ENCODE measurements at places on chromosomes 6 and 20.
A peak's percentile ranks its signal among the peaks of the same experiment; 100 is the strongest.

DNA sequence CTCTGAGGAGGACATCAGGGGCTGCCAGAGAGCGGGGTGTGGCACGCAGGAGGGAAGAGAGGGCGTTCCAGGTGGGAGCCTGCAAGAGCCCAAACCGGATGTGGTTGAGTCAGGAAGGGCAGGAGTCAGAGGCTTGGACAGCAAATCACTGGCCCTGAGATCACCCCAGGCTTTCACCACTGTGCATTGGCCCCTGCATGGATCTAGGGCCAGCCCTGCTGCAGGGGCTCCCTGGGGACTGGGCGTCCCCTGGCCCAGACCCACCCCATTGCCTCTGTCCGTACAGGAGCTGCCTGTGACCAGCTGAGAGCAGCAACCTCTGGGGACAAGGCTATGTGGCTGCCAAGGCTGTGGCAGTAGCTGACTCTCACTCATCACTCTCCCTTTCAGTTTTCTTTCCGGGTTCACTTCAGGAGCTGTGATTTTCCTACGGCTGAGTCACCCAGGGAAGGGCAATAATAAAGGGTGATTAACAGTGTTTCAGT lies 33.9 kb downstream of the KCNK17 start:
- no peak for DNase-seq

GRCh38 chr20:47468290-47469050 lies 33.2 kb upstream of the NCOA3 start:
- DNase-seq: no peak

DNA sequence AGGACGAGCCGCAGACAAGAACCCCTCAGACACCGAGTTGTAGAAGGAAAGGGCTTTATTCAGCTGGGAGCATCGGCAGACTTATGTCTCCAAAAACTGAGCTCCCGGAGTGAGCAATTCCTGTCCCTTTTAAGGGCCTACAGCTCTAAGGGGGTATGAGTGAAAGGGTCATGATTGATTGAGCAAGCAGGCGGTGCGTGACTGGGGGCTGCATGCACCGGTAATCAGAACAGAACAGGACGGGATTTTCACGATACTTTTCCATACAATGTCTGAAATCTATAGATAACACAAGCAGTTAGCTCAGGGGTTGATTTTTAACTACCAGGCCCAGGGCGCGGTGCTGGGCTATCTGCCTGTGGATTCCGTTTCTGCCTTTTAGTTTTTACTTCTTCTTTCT lies 226.4 kb upstream of the PLCB4 start:
- no peak for DNase-seq

GRCh38 chr6:150531957-150532356 lies 67.7 kb upstream of the PLEKHG1 start:
- no peak for DNase-seq

- DNase-seq: no peak
Measured at GRCh38 chr20:12914804-12915203, 94.0 kb upstream of the SPTLC3 start.

- DNase-seq: peak; percentile 60
Measured at GRCh38 chr20:3744806-3745685, 12.6 kb downstream of the HSPA12B start.

DNA sequence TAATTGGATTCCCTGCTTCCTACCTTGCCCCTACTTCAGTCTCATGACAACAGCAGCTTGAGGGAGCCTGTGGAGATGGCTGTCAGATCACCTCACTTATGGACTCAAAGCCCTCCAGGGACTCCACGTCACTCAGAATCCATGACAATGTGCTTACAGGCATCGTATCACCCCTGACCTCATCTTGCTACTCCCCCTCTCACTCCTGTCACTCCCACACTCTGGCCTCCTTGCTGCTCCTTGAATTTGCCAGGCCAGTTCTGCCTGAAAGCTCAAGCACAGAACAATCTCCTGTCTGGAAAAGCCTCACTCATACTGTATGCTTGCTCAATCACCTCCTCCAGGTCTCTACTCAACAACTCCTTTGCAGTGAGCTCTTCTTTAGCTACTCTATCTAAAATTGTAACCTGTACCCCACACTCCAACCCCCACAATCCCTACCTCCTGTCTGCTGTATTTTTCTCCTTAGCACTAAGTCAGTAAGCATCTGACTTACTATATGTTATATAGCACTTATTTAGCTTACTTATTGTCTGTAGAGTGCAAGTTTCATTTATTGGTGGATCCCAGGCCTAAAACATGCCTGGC lies 10.7 kb upstream of the GSTA4 start:
- DNase-seq: no peak
